ENCODE measurements at places on chromosomes 12 and 14. TPM values are rescaled to one million over a fixed set of nuclear protein-coding genes. Genes with fewer than 3 reads are reported as not detected.
A peak's percentile ranks its signal among the peaks of the same experiment; 100 is the strongest.

SERPINA4 gene
- not detected for total RNA-seq

PSMD9 gene
- total RNA-seq: 68.2 TPM

DNA sequence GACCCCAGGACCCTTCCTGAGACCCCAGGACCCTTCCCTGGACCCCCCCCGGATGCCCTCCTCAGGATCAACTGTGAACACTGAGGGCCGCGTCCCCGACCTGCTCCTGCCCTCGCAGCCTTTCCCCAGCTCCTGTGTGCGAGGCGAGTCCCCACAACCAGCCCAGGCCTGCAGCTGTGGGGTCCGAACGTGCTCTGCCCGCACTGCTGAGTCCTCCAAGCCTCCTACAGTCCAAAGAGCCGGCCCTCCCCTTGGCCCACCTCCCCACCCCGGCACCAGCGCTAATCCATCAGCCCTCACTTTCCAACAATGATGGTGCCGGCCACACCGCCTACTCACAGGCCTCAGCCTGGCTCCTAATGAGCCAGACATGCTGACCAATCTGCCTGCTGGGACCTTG is 26.2 kb upstream of the ANKLE2 start:
- DNase-seq: no peak

KRT75 gene
- total RNA-seq: not detected

TAS2R19 gene
- 1.2 TPM for total RNA-seq

DNA sequence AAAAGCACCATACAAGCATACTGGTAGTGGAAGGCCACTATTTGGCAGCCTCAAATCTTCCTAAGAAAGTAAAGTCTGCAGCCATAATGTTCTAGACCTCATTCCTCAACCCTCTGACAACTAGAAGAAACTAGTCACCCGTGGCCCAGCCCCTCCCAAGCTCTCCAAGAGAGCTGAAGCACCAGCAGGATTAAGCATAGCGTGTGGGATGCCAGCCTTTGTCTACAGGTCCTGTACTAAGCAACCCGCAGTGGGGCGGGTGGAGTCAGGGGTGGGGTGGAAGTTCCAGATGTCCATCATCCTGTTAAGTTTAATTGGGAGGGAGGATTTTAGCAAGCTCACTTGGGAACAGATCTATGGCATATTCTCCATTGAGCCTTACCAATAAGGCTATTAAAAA is 14.2 kb downstream of the SLC11A2 start:
- DNase-seq: no peak

TAS2R9 gene
- total RNA-seq: not detected

DNA sequence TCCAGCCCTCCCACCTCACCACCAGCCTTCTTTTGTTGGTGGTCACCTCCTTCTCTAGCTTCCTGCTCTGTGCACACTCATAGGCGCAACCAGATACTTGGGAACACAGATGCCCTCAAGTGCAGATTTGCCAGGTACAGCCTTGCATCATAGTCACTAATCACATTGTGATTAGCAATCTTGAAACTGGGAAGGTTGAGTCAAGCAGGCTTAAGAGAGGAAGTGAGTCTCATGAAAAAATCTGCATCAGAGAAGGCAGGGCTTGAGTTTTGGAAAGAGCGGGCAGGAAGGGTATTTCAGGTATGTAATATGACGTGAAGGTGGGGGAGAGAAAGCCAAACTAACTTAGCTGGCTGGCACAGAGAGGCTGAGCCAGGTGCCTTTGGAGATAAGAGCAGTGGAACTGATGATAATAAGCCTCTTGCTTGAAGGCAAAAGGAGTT is 2.7 kb upstream of the RABGGTA start:
- DNase-seq: no peak

AJUBA gene
- 21.0 TPM for total RNA-seq

- DNase-seq: no peak
Observed at GRCh38 chr14:44287858-44288257, 219.2 kb downstream of the FSCB start.

ETNK1 gene
- 48.0 TPM for total RNA-seq

DNA sequence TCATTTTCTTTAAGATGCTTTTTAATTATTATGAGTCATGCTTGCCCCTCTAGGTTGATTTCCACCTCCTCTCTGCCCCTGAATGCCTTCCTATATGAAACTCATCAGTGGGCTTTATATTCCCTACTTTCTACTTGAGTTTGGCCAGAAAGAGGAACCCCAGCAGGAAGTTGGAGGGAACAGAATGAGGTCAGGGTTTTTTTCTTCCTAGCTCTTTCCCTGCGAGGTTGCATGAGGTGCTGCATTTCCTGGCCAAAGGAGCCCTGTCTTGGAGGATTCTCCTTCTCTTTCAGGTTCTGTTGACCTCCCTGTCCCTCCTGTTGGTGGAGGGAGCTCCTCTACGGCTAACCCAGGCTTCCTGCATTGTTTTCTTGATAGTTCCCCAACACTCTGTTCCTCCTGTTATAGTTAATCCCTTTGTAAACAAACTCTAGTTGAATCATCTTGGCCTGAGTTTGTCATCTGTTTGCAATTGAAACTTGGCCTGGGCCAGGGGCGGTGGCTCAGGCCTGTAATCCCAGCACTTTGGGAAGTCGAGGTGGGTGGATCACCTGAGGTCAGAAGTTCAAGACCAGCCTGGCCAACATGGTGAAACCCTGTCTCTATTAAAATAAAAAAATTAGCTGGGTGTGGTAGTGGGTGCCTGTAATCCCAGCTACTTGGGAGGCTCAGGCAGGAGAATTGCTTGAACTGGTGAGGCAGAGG is 15.3 kb upstream of the SPIC start:
- DNase-seq: peak; percentile 38

Data from prostate gland (tissue), 2 donors.